ENCODE measurements at places on chromosomes 7 and 10.

DNA sequence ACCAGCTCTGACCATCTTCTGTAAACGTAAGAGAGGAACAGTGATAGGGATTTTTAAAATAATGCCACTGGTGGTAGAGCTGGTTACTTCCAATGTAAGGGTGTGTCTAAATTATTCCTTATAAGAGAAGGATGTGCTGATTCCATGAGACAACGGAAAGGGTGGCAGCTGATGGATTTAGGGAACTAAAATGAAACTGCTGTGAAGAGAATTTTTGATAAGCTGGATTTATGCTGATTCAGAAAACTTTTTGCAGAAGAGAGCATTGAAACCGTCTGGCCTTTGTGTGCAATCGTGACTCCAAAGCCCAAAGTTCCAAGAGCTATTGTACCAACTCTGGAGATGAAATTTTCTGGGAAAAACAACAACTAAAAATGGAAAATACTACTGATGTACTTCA lies 301.0 kb downstream of the PRPF18 start:
- DNase-seq = no peak

- no peak for DNase-seq
Observed at GRCh38 chr10:21039721-21040120, 142.6 kb upstream of the NEBL start.

GRCh38 chr7:93921186-93921585 lies 349 bp upstream of the GNG11 start:
- DNase-seq = no peak

DNA sequence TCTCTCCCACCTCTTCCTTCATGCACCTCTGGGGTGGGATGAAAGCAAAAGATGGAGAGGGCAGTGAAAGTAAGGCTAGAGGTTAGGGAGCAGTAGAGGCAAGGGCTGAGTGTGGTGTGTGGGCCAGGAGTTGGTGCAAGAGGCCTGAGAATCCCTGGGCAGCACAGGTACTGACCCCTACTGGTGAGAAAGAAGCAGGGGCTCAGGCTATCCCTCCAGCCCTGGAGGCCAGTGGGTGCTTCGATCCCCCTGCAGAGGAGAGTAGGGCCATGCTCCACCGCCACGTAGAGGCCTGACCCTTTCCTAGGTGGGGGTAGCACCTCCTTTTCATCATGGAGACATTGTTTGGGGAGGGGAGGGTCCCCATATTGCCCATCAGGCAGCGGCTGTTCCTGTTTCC lies 9.8 kb downstream of the CDHR1 start:
- no peak for DNase-seq

- no peak for DNase-seq
Observed at GRCh38 chr10:112708461-112708860, 241.6 kb upstream of the TCF7L2 start.

Measured in tibial nerve (tissue), 4 donors.